ENCODE measurements at places on chromosomes 2 and 18.

- DNase-seq: no peak
Observed at GRCh38 chr2:233422050-233422639, 67.9 kb downstream of the DGKD start.

- DNase-seq: no peak
Observed at GRCh38 chr2:62641410-62641843, 64.1 kb upstream of the EHBP1 start.

DNA sequence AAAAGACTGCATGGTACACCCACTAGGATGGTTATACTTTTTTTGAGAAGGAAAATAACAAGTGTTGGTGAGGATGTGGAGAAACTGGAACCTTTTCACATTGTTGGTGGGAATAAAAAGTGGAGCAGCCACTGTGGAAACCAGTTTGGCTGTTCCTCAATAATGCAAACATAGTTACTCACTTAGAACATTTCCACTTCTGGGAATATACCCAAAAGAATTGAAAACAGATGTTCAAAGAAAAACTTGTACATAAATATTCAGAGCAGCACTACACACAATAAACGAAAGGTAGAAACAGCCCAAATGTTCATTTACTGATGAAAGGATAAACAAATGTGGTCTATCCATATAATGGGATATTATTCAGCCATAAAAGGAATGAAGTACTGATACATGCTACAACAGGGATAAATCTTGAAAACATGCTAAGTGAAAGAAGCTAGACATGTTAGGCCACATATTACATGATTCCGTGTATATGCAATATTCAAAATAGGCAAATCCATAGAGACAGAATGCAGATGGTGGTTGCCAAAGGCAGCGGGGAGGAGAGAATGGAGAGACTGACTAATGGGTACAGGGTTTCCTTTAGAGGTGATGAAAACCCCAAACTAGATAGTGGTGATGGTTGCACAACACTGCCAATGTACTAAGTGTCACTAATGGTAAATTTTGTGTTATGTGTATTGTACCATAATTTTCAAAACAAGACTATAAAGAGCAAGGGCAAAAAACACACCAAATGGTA, 20.9 kb upstream of the LMAN1 start:
- no peak for DNase-seq

DNA sequence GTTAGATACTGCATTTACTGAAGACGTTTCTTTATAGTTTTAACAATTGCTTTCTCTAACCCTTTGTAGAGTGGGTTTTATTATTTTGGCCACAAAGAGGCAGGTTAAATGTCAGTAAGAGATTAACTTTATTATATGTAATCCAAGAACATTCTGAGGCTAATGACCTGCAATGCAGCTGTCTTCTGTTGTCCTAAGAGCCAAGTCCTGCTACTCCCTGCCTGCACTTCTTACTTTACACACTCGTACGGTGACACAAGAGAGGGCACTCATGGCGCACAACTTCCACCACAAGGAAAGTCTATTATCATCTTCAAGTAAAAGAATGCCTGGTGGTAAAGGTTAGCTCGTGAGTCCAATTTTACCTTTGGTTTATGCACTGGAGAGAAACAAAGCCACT, 471.0 kb upstream of the HNMT start:
- no peak for DNase-seq

DNA sequence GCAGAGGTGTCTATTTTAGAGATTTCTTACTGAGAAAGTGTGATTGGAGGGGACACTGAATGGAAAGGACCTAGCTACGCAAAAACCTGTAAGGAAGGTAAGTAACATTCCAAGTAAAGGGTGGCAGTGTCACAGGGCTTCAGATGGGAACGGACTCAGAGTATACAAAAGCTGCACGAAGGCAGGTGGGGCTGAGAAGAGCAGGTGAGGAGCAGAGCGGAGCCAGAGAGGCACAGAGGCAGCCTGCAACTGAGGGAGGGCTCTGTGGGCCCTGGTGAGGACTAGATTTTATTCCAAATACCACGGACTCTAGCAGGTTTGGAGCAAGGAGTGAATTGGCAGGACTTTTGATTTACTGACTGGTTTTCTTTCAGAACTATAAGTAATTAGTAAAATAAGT, 331.3 kb upstream of the PKDCC start:
- no peak for DNase-seq

DNA sequence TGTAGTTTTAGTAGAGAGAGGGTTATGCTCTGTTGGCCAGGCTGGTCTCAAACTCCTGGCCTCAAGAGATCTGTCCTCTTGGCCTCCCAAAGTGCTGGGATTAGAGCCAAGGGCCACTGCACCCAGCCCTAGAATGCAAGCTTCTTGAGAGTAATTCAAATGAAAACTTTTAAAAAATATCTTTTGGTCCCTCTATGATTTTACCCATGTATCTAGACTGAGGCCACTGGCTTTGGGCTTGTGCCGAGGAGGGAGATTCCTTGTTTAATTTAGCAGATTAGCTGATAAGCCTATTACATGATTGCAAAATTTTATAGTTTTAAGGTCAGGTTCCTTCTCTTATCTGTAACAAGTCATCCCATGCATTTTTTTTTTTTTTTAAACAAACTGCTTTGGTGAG, 59.5 kb upstream of the CCDC195 start:
- DNase-seq: no peak

GRCh38 chr2:71157124-71157793, 26.8 kb downstream of the MPHOSPH10 start:
- DNase-seq: peak; percentile 47

DNA sequence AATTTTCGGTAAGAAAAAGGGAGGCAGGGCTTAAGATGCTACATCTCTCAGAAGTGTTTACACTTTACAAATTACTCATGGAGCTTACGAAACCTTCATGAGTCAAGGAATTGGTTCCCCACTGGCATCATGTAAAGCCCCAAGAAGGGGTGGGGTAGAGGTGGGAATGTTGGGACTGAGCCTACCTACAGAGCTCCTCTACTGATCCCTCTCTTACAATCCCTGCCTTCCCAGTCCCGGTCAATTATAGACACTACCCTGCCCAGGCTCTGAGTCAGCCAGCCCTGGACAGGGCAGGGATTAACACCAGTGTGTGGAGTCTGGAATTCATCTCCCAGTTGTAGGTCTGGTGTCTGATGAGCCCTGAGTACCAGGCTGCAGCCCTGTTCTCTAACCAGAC, 248.9 kb downstream of the PAX3 start:
- no peak for DNase-seq

GRCh38 chr18:48136051-48136826, 205.8 kb upstream of the SMAD2 start:
- peak; percentile 83 for DNase-seq

GRCh38 chr2:152609154-152609553, 108.1 kb downstream of the PRPF40A start:
- DNase-seq: no peak

GRCh38 chr2:24906466-24906865, 13.6 kb downstream of the ADCY3 start:
- no peak for DNase-seq

DNA sequence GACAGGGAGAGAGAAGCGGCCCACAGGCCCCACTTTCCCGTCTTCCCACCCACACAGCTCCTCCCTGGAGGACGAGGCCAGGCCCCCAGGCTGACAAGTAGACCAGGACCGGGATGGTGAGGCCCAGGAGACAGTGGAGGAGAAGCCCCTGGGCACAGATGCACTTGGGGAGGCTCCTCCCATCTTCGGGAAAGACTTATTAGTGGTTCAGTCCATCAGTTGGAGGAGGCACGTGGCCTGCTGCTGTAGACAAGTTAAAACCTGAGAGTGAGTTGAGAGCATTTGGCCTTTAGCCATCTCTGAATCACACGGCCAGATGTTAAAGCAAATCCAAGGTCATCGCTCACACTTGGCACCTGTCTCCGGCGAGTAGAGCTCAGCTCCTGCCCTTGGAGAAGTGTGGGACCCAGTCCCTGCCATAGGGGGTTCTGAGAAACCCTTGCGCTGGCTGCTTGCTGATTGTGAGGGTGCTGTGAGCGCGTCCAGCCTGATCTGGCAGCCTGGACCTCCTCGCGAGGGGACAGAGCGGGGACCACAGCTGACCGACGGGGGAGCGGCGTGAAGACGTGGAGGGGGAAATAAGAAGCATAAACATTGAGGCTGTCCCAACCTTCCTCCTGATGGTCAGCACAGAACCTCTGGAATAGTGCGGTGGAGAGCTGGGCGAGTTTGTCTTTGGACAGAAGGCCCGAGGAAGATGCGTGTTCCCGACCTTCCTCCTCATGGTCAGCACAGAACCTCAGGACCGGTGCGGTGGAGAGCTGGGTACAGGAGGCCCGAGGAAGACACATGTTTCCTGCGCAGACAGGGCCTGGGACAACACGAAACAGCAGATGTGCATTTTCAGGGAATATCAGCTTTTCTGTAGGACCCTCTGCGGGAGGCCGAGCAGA, 24.7 kb upstream of the ALLC start:
- no peak for DNase-seq

- DNase-seq: no peak
Observed at GRCh38 chr2:209508255-209508654, 84.4 kb downstream of the MAP2 start.

Data from right kidney (tissue), 9 donors.